Activated effector memory CD4-positive, alpha-beta T cell treated with Interleukin-2 at 50 U/mL for 16 hours (primary cell): ENCODE measurements at places on chromosomes 5 and 9.

GRCh38 chr5:68521776-68522175 is 306.2 kb downstream of the PIK3R1 start:
- no peak for DNase-seq

DNA sequence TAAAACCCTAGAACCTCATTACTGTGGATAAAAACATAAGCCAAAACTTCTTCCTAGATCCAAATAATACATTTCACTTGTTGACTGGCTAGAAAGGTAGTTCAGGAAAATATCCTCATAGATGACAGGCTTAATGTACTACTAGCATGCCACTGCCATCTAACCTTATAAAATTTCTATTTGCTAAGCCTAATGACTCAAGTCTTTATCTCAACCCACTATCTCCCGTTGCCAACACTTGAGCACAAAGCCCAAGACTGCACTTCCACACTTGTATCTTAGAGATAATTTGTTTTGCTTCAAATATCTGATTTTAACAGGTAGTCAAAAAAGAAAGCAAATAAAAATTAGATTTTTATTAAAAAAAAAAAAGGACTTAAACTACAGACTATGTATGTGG is 42.7 kb downstream of the FBXL17 start:
- DNase-seq, result no peak

GRCh38 chr5:176647843-176648473 is 674 bp downstream of the TSPAN17 start:
- no peak for DNase-seq

GRCh38 chr9:130024597-130024994 is 18.4 kb downstream of the FNBP1 start:
- DNase-seq, result no peak

GRCh38 chr9:21657966-21658667 is 144.3 kb upstream of the MTAP start:
- DNase-seq, result no peak

DNA sequence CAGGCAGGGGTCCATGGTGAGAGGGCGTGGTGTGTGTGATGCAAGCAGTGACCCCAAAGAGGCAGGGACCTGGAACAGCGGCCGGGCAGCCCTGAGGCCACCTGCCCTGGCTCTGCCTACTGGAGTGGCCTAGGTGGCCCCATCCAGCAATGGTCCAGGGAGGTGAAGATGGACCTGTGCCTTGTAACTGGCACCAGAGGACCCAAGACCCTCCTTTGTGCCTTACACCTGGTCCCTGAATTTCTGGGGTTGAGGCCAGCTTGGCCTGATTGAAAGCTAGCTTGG is 42.7 kb downstream of the PTGES start:
- no peak for DNase-seq
